ENCODE measurements at places on chromosomes 16 and 17.

DNA sequence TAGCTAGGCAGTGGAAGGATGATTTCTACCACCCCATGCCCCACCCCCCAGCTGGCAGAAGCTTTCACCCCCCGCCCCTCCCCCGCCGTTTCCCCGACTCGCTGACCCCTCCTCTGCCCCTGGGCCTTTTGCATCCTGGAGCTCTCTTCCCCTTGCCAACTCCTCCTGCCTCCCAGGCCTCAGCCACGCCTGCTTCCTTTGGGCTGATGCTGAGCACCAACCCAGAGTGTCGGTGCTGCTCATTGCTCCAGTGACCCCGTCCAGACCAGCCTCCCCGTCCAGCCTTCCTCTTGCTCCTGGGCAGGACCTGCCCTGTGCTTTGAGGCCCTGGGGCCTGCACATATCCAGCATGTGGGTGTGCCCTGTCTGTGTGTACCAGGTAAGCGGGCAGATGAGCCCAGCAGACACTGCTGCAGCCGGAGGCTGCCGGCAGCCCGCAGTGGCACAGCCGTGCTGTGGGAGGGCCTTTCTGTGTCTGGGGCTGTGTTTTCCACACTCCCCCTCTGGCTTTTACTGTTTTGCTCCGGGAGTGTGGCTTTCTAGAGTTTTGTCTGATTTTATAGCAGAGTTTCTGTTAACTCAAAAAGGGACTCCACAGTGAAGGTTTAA, 72.9 kb downstream of the JPH3 start:
- no peak for DNase-seq

DNA sequence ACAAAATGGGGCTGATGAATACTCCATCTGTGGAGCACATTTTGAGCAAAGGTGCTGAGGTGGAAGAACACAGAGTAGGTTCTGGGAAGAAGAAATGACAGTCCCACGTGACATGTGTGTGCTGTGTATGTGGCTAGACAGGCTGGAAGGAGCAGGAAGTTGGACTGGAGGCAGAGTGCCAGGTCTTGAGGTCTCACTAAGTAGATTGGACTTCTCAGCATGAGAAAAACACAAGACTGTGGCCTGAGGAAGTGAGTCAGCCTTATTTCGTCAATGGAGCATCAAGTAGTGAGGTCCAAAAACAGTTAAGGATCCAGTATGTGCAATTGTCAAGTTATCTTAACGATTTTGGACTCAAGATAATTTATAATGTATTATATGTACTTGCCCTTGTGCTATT, 736.5 kb downstream of the KCNJ2 start:
- no peak for DNase-seq

DNA sequence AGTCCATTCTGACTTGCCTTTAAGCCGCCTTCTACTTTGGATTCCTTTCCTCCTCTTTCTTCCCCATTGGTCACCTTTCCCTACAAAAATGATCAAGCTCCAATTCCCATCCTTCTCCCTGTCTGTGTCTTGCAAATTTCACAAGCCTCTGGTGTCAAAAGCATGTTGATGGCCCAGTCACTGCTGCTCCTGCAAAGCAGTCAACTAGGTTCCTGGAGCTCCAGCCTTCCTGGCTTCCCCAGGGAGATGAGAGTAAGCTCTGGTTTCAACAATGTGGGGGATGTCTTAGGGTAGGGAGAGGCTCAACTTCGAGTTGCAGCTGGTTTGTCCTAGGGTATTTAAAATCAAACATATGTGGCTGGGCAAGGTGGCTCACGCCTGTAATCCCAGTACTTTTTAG, 36.1 kb upstream of the HELZ start:
- DNase-seq, result no peak

GRCh38 chr17:77542011-77542410, 401.2 kb downstream of the SEC14L1 start:
- DNase-seq, result no peak

DNA sequence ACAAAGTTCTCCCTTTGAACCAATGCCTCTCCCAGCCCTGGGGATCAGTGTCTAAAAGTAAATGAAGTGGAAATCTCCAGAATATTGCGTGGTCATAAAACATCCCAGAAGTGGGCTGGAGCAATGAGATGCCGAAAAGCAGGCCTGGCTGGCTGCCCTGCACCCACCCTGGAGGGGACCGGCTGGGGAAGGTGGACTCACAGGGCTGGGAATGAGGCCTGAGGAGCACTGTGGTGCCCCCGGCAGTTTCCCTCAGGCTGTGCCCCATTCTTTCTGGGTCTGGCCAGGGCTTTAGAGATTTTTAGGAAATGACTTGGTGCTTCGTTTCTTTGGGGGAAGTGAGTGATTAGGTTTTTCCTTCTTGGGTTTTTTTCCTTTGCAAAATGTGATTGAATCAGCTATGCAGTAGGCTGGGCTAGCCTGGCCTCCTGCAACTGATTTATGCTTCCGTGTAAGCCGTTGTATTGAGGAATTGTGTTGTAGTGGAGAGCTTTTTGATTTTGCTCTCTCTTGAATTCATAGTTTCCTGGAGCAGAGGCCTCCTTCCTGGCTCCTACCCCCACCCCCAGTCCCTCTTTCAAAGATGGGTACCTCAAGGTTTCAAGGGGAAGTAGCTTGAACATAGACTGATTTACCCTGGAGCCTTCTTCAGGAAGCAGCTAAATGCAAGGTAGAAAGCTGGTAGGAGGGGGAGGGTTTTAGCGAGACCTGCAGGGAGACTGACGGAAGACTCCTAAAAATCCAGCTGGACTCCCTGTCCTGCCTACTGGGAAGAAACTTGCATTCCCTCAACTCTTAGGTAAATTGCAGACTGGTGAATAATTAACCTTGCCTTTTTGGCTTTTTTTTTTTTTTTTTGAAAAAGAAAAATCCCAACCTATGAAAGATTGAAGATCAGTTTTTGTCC, 170.2 kb downstream of the RAB11FIP4 start:
- DNase-seq, result no peak

- DNase-seq, result no peak
These were observed 53.5 kb downstream of the MPHOSPH6 start for GRCh38 chr16:82116535-82116934.

Data from activated CD8-positive, alpha-beta memory T cell treated with anti-CD3 and anti-CD28 coated beads for 24 hours (primary cell).